Activated naive CD4-positive, alpha-beta T cell treated with anti-CD3 and anti-CD28 coated beads, Interleukin-2, amount 50 U/mL, for 16 hours (primary cell): ENCODE measurements at places on chromosomes 1 and 21.

DNA sequence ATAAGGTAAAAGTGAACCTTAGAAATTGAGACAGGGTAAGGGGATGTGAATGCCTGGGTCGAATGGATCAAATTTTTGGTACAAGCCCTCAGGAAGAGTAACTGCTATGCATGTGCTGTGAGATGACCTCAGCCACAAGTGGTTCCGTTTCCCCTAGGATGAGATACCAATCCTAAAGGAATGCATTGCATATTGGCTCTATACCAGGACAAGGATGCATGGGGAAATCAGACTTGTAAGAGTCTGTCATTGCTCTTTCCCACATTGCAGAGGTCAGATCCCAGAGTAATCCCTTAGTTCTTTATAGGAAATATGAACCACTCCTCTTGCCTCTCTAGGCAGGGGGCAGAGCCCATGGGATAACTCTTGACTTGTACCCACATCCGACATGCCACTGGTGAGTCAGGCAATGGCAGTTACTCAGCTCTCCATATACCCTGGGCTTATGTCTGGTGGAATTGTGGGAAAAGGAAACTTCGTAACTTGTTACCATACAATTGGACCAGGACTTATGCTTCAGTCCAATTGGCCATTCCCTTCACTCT lies 428.3 kb upstream of the ZRANB2 start:
- no peak for DNase-seq

DNA sequence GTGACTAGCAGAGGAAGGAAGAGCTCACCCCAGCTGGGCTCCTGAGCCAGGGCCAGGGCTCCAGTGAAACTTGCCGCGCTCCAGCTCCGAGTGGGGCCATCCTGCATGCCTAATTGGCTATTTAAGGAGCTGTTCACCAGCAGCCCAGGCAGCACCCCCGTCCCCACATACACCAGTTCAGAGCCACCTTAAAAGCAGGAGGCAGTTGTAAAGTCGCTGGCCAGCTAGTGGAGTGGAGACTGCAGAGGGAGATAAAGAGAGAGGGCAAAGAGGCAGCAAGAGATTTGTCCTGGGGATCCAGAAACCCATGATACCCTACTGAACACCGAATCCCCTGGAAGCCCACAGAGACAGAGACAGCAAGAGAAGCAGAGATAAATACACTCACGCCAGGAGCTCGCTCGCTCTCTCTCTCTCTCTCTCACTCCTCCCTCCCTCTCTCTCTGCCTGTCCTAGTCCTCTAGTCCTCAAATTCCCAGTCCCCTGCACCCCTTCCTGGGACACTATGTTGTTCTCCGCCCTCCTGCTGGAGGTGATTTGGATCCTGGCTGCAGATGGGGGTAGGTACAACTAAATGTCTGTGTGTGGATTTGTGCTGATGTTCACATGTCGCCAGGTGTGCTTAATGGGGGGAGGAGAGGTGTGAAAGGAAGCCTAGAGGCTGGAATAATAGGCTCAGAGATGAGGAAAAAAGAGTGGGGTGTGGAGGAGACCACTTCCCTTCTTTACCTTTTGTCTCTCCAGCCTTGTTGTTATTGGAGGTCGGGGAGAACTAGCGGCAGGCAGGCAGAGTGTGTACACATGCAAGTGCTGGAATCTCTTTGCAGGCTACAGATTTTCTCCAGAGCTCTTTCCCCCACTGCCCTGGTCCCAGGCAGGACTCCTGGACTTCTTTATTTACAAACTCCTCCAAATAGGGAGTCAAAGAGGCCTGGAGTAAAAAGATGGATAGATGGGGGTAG lies at the start of gene CA14:
TSS of gene CA14 (plus strand) at position 151 of the 962 bp plus-strand sequence. CDS start at position 506, 355 bp downstream.
- DNase-seq = no peak

GRCh38 chr1:116741836-116742565 lies 12.2 kb upstream of the CD2 start:
- no peak for DNase-seq

- no peak for DNase-seq
These were observed 57.8 kb upstream of the CD1D start for GRCh38 chr1:158122833-158123388.

GRCh38 chr1:184025242-184025675 lies 12.3 kb downstream of the COLGALT2 start:
- no peak for DNase-seq

DNA sequence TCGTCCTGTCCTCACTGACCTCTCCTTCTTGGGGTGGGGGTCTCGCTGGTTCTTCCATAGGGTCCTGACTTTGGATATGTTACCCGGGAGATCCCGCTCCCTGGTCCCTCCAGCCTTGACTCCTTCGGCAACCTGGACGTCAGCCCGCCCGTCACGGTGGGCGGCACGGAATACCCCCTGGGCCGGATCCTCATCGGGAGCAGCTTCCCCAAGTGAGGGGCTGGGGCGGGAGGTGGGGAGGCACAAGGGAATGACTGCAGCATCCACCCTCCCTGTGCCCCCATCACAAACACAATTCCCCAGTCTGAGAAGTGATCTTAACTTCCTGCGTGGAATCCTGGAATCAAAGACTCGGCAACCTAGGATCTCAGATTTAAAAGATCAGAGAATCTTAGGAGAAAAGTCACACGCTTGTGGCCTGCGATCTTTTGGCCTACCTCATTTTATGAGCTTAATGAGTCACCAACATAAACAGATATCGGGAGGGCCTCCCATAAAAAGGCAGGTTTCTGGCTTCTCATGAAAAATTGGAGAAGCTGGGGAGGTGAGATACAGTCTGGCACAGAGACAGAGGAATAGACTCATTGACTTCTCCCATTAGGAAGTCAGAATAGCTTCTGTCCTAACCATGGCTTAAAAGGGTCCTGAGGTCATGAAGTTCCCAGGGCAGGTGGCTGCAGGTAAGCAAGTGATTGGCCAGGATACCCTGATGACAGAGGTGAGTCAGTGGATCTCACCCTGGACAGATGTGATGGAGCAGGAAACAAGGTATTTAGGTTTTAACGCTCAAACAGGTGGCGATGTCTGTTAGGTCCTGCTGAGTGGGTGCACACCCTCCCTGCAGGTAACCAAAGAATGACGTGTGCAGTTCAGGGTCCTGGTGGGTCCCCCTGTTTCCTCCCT lies 15.9 kb upstream of the PADI3 start:
- DNase-seq = no peak

DNA sequence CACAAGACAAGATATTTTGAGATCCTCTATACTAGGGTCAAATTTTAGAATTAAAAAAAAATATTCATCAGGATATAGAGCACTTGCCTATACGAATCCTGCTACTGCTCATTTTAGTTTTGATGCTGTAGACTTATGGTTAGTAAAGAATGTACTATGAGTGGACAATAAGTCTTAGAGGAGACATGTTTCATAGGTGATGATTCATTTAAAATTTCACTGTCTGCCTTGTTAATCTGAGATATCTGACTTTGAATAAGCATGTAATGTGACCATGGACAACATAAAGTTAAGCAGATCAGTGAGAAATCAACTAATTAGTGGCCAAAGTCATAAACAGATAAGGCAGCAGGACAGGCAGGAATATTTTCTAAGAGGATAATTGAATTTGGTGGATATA lies 106.8 kb upstream of the HP1BP3 start:
- no peak for DNase-seq

DNA sequence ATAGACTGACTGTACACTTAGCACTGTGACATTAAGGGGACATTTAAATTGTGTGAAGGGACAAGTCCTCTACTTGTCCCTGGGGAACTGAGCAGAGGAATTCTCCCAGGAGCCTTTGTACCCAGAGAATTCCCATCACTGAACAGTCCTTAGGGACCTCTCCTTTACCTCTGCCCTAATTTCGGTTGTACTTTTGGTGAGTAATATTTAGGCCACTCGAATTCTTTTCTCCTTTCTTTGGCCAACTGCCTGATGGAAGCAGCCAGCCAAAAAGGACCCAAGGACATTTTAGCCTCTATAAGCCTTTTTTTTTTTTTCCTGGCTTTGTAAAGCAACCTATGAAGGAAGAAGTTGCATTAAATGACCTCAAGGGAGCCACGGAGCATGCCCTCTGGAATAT lies 71.5 kb downstream of the NR5A2 start:
- DNase-seq = no peak

- no peak for DNase-seq
These were observed 55.6 kb downstream of the KIF21B start for GRCh38 chr1:200967693-200968468.
